ENCODE measurements at places on chromosomes 6 and 20.

- DNase-seq = no peak
Observed at GRCh38 chr6:105779110-105779509, 307.0 kb upstream of the PRDM1 start.

GRCh38 chr20:38170219-38170825 is 5.3 kb upstream of the TGM2 start:
- DNase-seq = no peak

GRCh38 chr6:105482227-105482844 is 79.5 kb upstream of the PREP start:
- DNase-seq = no peak

DNA sequence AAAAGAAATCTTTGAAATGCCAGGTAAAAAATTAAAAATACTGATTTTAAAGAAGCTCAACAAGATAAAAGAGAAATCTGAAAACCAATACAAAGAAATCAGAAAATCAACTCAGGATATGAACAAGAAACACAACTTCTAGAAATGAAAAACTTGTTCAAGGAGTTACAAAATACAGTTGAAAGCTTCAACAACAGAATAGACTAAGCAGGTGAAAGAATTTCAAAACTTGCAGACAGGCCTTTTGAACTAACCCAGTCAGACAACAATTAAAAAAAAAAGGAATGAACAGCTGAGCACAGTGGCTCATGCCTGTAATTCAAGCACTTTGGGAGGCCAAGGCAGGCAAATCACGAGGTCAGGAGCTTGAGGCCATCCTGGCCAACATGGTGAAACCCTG is 57.8 kb downstream of the PDSS2 start:
- no peak for DNase-seq

DNA sequence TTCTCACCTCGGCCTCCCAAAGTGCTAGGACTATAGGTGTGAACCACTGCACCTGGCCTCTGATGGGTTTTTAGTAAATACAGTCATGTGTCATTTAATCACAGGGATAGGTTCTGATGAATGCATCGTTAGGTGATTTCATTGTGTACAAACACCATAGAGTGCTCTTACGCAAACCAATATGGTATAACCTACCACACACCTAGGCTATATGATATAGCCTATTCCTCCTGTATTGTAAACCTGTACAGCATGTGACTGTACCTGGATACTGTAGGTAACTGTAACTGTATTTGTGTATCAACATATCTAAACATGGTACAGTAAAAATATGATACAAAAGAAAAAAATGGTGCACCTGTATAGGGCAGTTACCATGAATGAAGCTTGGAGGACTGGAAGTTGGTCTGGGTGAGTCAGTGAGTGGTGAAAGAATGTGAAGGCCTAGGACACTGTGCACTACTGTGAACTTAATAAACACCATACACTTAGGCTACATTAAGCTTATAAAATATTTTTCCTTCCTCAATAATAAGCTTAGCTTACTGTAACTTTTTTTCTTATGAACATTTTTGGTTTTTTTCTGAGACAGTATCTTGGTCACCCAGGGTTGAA is 10.0 kb downstream of the BICRAL start:
- no peak for DNase-seq

DNA sequence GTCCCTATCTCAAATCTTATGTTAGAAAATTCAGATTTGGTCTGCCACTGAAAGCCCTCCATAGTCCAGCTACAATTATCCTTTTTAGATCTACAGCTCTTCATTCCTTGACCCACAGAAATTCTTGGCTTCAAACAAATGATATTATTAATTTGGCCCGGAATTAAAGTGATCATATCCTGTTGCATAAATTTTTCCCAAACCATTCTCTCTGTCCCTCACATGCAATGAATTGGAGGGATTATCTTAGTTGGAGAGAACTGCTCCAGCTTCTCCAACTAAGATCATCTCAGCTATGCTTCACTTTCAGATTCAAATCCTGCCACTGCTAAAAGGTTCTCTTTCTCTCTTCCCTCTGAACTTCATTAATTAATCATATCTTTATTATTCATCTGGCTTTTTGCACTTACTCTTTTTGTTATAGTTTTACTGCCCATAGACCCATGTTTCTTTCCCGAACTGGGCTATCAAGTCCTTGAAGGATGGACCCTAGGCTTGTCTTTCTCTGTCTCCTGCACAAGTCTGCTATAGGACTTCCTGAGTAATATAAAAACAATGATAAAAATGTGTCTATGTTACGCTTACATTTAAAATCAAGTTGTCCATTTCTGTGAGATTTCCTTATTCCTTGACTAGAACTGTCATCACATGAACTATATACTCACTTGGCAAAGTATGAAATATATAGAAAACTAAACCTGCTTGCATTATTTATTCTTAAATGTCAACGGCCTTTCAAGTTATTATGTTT is 493.9 kb upstream of the MARCKS start:
- no peak for DNase-seq

GRCh38 chr6:137001299-137001976 is 43.3 kb downstream of the IL20RA start:
- no peak for DNase-seq

GRCh38 chr6:116948533-116949304 is 71.7 kb downstream of the RFX6 start:
- DNase-seq = no peak

- no peak for DNase-seq
Observed at GRCh38 chr20:58058421-58059259, 169.8 kb downstream of the ANKRD60 start.

DNA sequence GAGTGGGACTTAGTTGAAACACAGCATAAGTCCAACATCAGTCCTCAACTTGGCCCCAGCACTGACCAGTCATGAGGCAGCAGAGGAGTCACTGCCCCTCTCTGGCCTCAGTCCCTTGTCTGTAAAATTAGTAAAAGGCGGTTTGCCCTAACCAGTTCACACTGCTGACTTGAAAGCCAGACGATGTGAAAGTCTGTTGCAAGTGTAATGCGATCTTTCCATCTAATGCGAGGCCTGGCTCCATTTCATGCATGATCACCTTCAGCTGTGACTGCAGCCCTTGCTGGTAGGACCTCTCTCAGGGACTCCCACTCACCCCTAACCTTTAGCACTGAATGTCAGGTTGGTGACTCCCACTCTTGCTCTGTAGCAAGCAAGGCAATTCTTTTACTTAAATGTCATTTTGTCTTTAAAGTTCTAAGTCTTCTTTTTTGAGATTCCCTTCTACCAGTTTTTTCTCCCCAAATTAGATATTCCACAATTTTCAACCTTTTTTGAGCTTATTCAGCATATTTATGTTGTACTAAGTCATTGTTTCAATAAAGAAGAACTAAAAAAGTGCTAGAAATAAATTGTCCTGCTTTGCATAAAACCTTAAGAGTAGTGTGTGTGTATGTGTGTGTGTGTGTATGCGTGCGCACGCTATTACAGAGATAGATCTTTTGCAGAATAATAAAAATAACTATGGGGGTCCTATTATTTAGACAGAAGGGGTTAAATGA is 245.5 kb downstream of the PACRG start:
- DNase-seq = no peak

DNA sequence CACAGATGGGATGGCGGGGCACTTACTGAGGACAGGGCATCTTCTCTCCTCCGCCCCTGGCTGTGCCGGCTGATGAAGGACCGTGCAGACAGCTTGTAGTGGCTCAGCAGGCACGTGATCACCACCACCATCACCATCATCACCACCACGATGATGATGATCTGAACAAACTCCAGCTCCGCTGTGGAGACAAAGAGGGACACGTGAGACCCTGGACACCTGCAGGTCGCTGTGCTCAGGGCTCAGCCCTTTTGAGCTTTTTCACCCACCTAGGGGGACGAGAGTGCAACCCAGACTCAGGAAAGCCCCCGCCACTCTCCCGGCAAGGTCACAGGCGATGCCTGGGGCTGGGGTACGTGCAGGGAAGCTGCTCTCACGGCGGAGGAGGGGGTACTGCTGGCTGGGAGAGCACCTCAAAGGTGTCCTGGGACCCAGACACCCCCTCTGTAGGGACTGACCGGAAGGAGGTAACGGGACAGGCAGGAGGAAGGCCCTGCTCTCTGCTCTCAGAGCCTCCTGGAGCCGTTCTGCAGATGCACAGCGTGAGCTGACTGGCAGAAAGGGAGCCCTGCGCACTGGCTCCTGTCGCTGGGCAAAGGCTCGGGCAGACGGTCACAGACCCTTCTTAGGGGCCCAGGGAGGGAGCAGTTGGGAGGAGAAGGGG is 39.4 kb upstream of the ZBP1 start:
- DNase-seq = no peak

- no peak for DNase-seq
Observed at GRCh38 chr6:157732416-157733161, 90.5 kb upstream of the SNX9 start.

GRCh38 chr6:89711801-89712200 is 73.3 kb upstream of the LYRM2 start:
- DNase-seq = no peak

DNA sequence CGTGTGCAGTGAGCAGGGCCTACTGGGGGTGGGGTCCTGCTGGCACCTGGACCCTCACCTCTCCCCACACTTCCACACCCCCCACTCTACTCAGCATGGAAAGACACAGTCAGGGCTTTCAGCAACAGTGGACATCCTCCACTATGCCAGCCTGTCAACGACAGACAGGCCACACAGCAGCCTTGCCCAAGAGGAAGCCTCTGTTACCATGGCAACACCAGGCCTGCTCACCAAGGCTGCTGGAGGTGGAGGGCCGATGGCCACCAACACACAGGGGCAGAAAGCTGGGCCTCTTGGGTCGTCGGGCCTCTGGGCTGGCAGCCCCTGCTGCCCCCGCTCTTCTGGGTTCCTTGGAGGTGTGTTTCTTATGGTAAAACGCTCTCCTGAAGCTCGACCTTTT is 13.6 kb downstream of the BNIP5 start:
- DNase-seq = no peak

DNA sequence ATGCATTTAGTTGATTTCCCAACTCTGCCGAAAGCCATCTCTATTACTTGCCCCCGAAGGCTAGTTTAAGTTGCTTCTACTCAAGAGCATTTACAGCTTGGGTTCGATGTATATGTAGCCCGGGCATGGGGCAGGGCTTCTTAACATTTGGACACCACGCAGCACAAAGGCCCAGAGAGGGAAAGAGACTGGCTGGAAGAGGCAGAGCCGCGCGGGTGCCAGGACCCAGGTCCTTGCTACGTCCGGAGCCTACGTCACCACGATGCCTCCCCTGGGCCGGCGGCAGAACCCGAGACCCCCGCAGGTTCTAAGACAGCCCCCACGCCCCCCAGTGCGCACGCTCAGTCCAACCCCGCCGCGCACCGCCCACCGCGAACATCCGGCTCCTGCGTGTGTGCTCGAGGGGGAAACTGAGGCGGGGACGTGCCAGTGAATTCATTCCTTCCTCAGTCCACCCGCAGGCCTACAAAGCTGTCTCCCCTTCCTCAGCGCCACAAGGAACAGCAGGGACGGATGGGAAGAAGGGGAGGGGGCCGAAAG is 367 bp upstream of the PCIF1 start:
- no peak for DNase-seq

GRCh38 chr20:50589548-50590347 is 79.6 kb downstream of the PTPN1 start:
- no peak for DNase-seq

GRCh38 chr20:21100578-21101452 is 5.3 kb downstream of the LINC00237 start:
- DNase-seq = no peak

GRCh38 chr20:19141998-19142397 is 70.4 kb upstream of the SLC24A3 start:
- DNase-seq = no peak

GRCh38 chr6:97726378-97726777 is 443.4 kb upstream of the MMS22L start:
- no peak for DNase-seq

DNA sequence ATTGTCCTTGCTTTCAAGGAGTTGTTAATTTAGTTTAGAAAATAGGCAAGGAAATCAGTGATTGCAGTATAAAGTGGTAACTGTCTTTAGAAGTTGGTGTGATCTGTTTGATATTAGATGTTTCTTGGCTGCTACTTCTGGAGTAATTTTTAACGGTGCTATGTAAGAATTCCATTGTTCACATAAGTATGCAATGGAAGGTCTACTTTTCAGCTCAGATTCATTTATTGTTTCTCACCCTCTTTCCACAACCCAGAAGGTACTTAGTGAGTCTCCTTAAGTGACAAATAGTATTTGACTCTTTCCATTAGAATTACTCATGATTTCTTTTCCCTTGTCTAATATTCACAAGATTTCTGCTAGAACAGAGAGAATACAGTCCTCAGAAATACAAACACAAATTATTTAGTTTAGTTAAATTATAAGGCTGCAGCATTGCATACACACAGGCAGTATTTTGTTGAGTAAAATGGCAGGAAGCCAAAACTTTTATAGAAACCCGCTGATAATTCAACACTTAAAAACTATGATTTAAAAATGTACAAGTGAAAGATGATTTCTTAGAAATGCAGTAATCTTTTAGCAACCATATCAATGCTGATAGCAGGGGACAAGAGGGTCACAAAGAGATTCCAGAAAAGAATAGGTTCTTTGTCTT is 554.3 kb downstream of the CD109 start:
- DNase-seq = no peak

DNA sequence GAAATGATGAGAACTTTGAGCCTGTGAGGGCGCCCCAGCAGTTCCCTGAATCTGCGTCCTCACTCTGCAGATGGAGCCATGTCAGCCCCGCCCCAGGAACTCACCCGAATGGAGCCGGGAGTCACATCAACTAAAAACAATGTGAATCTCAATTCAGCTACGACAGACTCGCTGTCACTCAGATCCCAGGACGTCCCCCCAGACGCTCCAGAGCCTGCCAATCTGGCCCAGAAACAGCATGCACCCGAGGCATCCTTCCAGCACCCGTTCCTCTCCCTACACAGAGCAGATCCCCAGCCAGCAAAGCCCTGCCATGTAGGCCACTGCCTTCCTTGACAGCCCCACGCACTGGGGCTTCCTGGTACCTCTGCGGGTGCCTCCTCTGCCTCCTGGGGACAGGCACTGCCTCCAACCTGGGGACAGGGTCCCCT is 248.0 kb downstream of the TTLL2 start:
- DNase-seq = no peak

- DNase-seq = no peak
Observed at GRCh38 chr6:70051197-70052124, 185.1 kb downstream of the COL19A1 start.

GRCh38 chr6:22401206-22401605 is 104.4 kb upstream of the PRL start:
- DNase-seq = no peak

DNA sequence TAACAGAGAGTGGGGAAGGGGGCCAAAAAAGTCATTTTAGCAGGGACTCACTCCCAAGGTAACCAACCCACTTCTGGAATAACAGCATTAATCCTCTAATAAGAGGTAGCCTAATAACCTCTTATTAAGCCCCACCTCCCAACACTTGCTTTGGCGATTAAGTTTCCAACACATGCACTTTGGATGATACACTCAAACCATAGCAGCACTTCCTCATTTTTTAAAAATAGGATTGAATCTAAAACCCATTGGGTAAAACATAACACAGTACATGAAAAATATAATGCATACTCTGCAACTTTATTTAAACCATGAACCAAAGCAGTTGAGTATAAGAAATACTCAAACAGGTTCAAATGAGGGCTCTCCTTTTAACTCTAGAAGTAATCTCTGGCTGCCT is 318.3 kb downstream of the HACE1 start:
- DNase-seq = no peak
